ENCODE measurements at places on chromosomes 1 and 21.

GRCh38 chr1:205783904-205784303 lies 8.6 kb upstream of the RAB29 start:
- no peak for DNase-seq

DNA sequence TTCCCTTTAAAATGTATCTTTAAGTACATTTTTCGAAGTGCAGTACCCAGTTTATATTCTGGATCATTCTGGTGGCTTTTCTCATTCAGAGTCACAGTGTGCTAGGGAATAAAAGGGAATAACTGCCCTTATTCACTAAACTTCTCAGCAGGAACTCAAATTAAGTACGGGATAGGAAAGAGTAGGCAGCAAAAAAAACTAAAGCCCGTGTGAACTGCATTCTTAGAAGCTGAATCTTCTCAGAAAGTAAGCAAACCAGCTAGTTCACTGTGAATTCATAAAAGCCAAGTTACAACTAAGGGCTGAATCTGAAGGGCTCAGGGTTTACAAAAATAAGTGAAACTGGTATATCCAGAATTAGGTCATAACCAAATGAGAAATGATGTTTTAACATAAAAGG lies 22.0 kb downstream of the PRPF38A start:
- no peak for DNase-seq

GRCh38 chr1:153292185-153292584 lies 20.6 kb downstream of the PGLYRP3 start:
- no peak for DNase-seq

DNA sequence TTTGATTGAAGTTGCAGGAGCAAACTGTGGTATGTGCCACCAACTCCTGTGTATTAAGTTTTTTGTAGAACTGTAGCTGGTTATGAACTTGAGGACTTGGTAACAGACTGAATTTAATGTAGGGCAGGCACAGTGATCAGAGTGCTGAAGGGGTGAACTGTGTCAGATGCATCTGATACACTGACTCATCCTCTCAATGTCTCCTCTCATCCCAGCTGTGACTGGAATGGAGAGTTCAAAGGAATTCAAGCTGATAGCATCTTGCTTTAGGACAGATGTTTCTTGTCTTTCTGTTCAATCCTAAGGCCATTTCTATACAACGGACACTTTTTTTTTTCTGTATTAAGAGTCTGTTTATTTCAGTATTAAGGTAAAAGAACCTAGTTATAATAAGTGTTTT lies 25.0 kb upstream of the GBP1 start:
- no peak for DNase-seq

- no peak for DNase-seq
Measured at GRCh38 chr1:179083533-179083932, 1.7 kb downstream of the TOR3A start.

DNA sequence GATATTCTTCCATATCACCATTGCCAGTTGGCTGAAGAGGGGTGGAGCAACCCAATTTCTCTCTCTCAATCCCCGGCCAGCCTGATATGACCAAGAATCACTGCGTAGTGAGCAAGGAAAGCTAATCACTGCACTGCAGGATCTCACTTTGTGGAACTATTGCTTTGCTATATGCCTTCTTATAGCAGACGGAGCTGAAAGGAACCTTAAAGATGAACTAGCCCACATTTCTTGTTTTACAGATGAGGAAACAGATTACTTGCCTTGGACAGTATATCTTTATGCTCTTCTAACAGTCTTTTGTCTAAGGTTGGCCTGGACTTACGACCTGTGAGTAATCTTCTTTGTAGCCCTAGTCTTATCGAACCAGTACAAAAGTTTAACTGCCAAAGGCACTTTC lies 7.6 kb downstream of the APOBEC4 start:
- no peak for DNase-seq

GRCh38 chr1:3921765-3922164 lies 21.7 kb upstream of the C1orf174 start:
- DNase-seq: no peak

DNA sequence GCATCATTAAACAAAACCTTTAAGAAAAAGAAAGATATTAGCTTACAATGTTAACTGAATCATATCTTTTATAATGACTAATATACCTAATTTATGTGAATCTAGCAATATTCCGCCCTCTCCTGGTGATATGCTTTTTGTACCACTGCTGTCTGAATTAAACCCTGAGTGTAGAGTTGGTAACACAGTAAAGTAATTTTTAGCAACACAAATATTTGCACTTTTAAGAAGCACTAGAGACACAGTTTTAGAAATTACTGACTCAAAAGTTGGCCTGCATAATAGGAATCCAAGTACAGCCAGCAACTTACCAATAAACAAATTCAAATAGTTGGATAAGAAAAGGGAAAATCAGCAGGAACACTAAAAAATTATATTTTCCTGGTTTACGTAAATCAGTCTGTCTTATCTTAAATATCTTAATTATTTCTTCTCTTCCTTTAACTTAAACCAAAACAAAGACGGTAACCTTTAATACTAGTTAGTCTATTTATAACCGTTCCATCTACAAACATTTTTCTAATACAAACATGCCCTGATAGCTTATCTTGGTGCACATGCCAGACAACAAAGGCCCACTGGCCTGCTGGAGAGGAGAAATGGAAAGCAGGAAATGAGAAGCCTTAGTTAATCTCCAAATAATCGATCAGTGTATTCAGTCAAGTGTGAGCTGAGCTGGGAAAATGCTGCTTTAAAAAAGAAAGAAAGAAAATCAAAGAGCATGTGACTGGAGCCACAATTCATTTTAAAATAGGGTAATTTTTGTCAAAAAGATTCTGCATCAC lies 246.0 kb downstream of the RERE start:
- peak; percentile 55 for DNase-seq

GRCh38 chr1:185495007-185495406 lies 178.0 kb upstream of the IVNS1ABP start:
- DNase-seq: no peak

- no peak for DNase-seq
Measured at GRCh38 chr1:193763266-193763665, 576.9 kb upstream of the B3GALT2 start.

GRCh38 chr1:156583821-156584622 lies 4.5 kb downstream of the TTC24 start:
- peak; percentile 70 for DNase-seq

GRCh38 chr1:2255420-2256369 lies 27.6 kb downstream of the SKI start:
- peak; percentile 61 for DNase-seq

GRCh38 chr1:230502996-230503395 lies 76.9 kb upstream of the PGBD5 start:
- DNase-seq: no peak

GRCh38 chr1:175604039-175604941 lies 139.1 kb downstream of the TNR start:
- no peak for DNase-seq

DNA sequence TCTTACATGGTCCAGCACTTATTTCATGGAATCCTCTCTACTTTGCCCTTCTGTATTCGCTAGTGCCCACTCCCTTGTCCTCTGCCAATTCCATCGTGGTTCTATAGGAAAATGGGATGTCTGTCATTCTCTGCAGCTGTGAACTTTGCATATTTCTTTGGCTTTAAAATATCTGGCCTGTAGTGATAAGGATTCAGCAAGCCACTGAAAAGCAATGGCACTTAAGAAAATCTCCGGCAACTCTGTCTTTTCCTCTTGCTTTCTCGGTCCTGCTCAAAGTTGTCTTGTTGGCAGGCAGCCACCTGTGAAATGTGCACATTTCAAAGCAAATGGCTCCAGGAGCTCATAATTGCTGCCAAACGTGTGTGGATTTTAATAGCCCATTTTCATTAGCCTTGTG lies 91.8 kb downstream of the CHD1L start:
- DNase-seq: no peak

DNA sequence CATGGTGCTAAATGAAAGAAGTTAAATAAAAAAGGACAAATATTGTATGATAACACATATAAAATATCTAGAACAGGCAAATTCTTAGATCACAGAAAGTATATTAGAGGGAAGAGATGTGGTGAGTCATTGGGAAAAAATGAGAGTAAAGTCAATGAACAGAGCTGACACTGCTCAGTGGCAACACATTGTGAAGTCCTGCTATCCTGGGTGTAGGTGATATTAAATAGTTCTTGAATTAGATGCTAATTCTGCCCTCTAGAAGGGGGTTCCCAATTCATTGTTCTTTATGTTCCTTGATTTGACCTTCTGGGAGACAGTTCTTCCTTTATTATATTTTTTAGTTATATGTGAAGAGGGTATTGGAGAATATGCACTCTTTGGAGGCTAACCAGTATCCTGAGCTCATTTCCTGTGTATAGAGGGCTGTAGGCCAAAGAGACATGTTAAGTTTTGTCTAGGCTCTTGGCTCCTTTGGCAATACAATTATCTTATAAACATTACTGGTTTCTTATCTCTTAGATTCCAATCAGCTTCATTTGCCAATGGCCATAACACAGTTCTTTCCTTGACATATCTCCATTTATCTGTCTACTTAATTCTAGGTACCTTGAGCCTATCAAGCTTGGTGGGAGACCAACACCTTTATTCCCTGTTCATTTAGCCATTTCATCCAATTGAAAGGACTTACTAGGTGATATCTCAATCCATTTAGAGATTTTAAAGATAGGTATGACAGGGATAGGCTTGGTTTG lies 6.6 kb upstream of the SLC35A3 start:
- no peak for DNase-seq

GRCh38 chr21:33028287-33028670 lies 2.5 kb downstream of the OLIG2 start:
- no peak for DNase-seq

- no peak for DNase-seq
Measured at GRCh38 chr1:99358770-99359169, 94.5 kb downstream of the PLPPR4 start.

GRCh38 chr1:245939756-245940345 lies 567.2 kb downstream of the SMYD3 start:
- no peak for DNase-seq

DNA sequence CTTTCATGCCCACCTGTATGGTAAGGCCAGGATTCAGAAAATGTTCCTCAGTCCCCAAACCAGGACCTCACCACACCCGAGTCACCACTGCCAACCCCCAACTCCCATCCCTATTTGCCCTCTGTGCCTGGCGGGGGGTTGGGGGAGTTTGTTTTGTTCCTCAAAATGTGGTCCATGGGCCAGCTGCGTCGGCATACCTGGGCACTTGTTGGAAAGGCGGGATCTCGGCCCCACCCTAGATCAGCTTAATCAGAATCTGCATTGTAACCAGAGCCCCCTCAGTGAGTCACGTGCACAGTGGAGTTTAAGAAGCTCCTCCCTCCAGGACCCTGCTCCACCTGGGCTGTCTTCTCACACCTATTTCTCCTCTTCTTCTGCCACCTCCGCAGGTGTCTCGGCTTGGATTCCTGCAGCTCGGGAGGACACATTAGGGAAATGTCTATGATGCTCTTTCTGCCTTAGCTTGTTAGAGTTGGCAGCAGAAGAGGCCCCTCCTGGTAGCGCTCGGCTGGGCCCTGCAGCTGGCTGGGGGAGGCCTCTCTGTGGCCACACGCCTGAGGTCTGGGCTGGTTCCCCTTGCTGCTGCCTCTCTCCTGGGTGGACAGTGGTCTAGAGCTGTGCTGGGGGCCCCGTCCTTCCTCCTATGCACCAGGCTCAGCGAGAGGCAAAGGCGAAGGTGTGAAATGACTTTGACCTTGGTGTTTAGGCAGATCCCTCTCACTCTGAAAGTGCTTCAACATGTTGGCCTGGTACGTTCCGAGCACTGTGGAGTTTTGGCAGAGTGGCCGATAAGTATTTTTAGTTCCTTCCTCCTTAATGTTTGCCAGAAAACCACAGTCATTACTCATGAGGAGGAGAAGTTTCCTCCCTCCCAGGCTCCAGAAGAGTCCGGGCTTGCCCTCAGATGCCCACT lies 41.8 kb upstream of the CAMTA1 start:
- DNase-seq: no peak

GRCh38 chr1:21255943-21256320 lies 34.3 kb downstream of the ECE1 start:
- no peak for DNase-seq

- DNase-seq: no peak
Measured at GRCh38 chr1:86339014-86339812, 56.9 kb downstream of the ODF2L start.

- DNase-seq: no peak
Measured at GRCh38 chr1:56755911-56756310, 63.3 kb downstream of the FYB2 start.

- DNase-seq: no peak
Measured at GRCh38 chr1:29256979-29257804, 20.9 kb downstream of the PTPRU start.

DNA sequence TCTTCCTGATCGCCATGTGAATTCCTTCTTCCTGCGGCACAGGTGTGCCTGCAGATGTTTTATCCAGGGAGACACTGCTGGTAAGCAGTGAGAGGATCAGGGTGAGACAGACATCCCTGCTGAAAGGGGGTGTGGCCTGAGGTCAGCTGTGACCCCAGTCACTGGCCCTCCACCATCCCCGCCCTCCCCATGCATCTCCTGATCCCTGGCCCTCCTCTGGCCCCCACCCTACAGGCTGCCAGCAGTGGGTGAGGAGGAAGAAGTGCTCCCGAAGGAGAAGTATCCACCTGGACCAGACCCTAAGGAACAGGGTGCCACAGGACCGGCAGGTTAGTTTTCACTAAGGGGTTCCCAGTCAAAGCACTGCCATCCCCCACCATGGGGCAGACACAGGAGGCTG lies 85.3 kb downstream of the GLIS1 start:
- no peak for DNase-seq

DNA sequence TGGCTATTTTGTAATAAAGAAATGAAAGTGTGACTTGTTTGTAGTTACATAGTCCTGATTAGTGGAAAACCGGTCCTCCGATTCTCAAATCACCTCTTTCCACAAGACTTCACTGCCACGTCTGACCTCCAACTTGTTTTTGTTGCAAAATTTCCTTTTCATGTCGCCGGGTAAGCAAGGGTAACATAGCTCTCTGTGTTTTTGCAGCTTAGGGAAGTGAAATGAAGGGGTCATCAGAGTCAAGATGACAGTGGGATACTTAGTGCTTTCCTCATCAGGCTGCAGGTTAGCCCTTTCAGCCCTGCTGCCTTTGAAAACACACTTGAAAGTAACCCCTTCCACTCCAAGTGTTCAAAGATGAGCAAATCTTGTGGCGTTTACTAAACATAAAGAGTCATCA lies 217.9 kb downstream of the USP25 start:
- DNase-seq: no peak

GRCh38 chr21:20998886-20999285 lies 677 bp downstream of the NCAM2 start:
- no peak for DNase-seq

DNA sequence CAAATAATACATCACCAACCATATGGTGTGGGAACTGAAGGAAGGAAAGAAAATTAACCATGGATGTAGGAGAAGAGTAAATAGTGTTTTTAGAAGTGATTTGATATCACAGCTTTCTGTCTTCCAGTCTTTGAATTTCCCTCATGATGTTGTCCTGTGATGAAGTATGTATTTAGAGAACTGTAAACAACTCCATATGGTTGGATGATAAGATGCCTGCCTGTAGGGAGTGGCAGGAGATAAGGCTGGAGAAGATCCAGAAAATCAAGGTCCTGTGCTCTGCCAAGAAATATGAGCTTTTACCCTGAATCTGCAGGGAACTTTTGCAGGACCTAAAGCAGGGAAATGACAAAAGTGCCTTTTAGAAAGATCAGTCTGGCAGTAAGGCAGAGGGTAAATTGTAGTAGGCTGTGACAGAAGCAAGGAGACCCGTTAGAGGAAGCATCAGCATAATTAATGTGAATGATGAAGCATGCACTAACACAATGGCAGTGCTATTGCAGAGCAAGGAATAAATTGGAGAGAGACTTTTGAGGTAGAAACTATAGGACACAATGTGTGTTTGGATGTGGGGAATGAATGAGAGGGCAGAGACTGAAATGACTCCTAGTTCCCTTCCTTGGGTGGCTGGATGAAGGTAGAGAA lies 21.9 kb downstream of the CEPT1 start:
- DNase-seq: no peak

GRCh38 chr1:197521118-197521739 lies 253.2 kb downstream of the CRB1 start:
- no peak for DNase-seq
